Right forelimb (tissue), 1 donor: ENCODE measurements at places on chromosomes 4 and X.

DNA sequence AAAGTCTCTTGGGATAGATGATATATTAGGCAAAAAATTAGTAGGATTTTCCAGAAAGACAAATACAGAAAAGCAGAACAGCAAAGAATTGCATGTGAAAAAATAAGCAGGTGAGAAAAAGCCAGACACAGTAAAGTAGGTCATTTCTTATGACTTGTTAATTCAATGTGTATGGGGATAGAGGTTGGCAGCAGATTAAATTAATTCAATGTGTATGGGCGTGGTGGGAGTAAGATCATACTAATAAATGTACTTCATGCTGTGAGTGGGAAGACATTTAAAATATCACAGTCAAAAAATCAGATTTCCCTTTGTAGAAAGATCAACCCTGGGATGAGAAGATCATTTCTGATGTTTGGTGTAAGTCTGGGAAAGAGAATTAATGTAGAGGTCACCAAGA lies 1146.4 kb upstream of the INTU start:
- DNase-seq, result no peak

- DNase-seq, result no peak
Measured at GRCh38 chr4:173450281-173450680, 51.4 kb upstream of the SCRG1 start.

GRCh38 chr4:182492423-182492822 lies 249.2 kb downstream of the TENM3 start:
- no peak for DNase-seq

GRCh38 chrX:80751456-80751855 lies 58.2 kb downstream of the BRWD3 start:
- DNase-seq, result no peak

GRCh38 chr4:7694324-7694723 lies 245.3 kb downstream of the AFAP1 start:
- no peak for DNase-seq

DNA sequence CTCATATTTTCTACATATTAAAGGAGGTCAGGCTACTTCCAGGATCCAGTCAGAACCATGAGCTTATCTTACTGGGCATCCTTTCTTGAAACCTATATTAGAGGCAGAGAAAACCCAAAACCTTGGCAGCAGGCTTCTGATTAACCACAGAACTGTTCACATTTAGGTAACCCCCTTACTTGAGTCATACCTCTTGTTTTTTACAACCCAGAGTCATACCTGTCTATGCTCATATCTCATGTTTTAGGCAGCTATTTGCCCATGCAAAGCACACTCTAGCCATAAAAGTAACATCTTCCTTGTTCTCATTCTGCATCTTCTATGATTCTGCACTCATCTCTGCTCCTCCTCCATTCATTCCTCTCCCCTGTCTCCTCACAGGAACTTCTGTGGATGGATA lies 138.0 kb upstream of the SMIM31 start:
- no peak for DNase-seq

- no peak for DNase-seq
Measured at GRCh38 chrX:77597511-77597910, 150.3 kb downstream of the FGF16 start.

GRCh38 chrX:69221239-69222102 lies 56.2 kb upstream of the PJA1 start:
- DNase-seq, result no peak

DNA sequence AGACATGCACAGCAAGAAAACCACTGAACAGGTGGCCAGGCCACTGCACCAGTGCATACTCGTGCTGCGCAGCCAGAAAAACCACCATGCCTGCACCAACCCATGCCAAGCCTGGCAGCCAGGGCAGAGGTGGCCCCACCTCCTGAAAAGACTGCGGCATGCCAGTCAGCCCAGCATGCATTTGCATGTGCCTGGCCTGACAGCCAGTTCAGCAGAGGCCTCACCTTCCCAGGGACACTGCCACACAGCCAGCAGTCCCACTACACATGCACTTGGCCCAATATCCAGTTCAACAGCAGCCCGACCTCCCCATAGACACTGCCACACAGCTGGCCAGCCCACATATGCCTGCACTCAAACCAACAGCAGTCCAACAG lies 43.5 kb upstream of the DDX60 start:
- DNase-seq, result no peak

- no peak for DNase-seq
Measured at GRCh38 chr4:162782778-162783525, 383.7 kb downstream of the NAF1 start.

- DNase-seq, result no peak
Measured at GRCh38 chr4:37431417-37431743, 186.8 kb downstream of the NWD2 start.

DNA sequence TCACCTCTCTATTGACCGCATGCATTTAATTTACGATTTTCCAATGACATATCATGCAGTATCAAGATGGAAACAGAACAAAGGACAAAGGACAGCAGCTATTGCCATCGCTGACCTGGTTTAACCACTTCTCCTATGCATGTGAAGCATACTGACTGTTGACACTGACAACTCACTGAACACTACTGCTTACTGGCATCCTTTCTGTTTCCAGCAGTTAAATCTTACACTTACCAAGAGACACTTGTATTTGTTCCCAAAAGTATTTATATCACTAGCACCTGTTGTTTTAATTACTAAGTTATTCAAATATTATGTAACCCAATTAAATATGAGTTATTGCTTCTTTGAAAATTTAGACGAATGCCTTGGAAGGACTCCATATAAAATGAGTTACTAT lies 176.7 kb downstream of the PDGFC start:
- no peak for DNase-seq

- DNase-seq, result no peak
Measured at GRCh38 chr4:106041294-106042002, 146.2 kb downstream of the NPNT start.

DNA sequence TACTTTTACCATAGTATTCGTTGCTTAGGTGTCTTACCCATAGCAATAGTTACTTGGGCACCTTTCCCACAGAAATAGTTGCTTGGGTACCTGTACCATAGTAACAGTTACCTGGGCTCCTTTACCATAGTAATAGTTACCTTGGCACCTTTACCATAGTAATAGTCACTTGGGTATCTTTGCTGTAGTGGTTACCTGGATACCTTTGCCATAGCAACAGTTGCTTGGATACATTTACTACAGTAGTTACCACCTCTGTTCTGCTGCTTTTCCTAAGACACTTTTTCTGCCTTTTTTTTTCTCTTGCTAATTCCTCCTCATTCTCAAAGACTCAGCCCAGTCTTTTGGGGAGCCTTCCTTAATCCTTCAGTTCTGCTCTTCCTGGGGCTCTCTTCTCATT lies 272.8 kb upstream of the PUDP start:
- DNase-seq, result no peak

GRCh38 chrX:21770631-21771321 lies 12.9 kb upstream of the SMPX start:
- no peak for DNase-seq

- no peak for DNase-seq
Measured at GRCh38 chr4:129455482-129455881, 359.5 kb downstream of the C4orf33 start.

DNA sequence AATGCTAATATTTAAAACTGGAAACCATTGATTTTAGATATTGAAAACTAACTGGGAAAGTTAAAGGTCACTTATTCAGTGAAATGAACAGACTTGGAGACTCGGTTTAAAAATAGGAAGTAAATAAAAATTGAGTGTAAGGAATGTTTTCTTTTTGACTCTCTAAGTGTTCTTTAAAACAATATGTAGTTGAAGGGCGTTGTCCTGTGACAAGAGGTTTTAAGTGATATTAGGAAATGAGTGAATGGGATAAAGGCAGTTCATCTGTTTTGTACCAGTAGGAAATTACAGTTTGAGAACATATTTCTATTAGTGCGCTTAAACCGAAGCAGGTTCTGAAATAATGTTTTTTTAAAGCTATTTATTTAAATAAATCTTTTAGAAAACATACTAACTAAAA lies 77.2 kb downstream of the ARFIP1 start:
- no peak for DNase-seq

DNA sequence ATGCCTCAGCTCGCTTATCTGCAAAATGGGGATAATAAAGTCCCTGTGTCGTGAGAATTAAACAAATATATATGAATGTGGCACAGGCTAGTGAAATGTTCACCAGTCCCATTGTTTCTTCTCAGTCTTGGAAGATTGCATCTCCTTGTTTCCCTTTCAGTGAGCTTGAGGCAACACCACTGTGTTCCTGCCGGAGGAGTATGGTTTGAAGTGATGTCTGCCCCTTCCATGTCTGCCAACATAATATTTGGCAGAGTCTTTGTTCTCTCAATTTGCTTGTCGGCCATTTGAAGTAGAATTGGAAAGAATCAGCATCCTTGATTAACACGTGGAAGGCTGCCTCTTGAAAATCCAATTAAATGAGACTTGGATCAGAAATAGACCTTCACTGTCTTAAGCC lies 1088.5 kb upstream of the INTU start:
- no peak for DNase-seq

GRCh38 chr4:2041239-2042130 lies 17.6 kb upstream of the NAT8L start:
- peak; percentile 85 for DNase-seq

DNA sequence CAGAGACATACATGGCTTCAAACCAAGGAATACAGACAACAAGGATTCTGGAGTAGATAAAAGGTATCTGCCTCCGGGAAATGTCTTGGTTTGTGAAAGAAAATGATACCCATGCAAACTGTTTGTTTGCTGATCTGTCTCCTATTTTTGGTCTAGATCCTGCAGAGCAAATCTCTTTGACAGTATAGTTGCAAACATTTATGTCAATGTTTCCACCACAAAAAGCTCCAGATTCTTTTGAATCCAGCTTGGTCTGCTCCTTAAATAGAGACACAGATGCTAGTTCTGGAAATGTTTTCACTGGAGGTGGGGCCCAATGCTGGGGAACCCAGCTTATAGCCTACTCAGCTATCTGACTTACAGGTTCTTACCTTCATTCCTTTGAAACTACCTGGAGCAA lies 119.7 kb downstream of the ATG4A start:
- no peak for DNase-seq

DNA sequence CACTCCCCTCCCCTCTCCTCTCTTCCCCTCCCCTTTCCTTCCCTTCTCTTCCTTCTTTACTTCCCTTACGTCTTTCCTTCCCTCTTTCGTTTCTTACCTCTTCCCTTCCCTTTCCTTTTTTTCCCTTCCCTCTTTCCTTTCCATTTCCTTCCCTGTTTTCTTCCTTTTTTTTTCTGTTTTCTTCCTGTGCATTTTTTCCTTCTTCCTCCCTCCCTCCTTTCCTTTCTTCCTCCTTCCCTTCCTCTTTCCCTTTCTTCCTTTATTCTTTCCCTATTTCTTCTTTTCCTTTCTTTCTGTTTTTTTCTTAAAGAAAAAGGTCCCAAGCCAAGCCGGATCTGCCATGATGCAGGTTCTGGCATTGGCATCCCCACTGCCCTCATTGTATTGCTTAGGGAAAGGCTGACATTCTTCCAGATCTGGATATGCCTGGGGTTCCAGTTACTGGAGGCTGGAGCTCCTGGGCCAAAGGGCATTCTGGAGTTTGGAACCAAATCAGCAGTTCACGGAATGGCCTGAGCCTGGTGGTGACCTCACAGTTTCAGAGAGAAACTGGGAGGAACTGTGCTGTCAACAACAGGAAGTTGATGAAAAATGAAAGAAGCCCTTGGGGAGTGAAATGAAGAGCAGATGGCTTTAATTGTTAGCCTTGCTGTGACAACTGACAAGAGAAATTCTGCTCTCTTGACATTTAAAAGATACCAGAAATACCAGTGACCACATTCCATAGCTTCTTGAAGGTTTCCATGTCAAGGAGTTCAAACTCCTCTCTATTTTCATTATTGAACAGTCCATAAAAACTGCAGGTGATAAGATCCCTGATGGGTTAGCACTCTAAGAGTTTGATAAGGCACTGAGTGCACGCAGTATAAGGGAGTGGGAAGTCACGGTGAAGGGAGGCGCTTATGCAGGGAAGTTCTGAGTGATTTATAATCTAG lies 622.1 kb downstream of the SPRY1 start:
- DNase-seq, result no peak

GRCh38 chrX:35076061-35076460 lies 133.5 kb downstream of the FAM47B start:
- no peak for DNase-seq

DNA sequence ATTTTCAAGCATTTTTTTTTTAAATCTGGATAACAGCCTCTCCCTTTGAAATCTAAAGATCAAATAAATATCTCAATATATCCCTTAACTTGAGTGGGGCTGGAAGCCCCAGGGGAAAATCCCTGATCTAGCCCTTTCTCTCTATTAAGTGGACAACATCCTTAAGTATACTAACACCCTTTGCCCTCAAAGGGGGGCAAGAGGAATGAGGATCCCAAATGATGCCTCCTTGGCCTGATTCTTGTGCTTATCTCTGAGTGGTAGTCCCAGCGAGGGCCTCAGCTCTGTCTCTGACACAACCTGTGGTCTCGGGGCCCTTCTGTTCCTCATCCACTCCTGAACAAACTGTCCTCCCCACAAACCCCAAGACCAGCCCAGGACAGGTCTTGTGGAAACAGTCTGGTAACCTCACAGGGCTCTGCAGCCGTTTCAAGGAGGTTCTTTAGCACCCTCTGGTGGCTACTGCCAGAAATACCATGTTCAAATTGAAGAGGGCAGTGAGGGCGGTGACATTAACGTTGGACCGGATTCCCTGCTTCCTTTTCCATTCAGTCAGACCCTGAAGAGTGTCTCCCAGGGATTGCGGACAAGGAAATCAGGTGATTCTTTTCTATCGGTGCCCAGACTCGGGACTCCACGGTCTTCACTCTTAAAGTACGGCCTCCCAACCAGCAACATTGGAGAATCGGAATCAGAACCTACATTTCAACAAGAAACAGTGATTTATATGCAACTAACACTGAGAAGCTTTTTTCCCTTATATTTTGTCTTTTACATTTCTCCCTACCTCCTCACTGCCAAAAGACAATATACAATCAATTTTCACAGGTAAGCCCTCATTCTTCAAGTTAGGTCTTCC lies 13.0 kb downstream of the CXCL13 start:
- DNase-seq, result peak; percentile 80

- DNase-seq, result no peak
Measured at GRCh38 chrX:77668391-77669237, 117.4 kb downstream of the ATRX start.

DNA sequence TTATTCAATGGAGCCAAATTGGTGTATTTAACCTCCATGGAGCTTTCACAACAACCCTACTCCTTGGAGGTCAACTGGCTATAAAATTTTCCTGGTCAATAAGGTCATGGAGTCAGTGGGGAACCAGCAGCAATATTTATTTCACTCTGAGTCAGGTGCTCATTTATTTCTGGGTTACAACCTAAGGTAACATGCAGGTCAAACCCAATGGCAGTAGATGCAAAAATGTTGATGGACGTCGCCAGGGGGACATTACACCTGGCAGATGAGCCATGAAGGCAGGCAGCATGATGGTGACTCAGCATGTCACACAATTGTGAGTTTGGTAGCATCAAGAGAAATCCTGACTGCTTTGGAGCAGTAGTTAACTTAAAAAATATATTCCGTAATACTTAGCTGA lies 514.1 kb downstream of the IL15 start:
- DNase-seq, result no peak

DNA sequence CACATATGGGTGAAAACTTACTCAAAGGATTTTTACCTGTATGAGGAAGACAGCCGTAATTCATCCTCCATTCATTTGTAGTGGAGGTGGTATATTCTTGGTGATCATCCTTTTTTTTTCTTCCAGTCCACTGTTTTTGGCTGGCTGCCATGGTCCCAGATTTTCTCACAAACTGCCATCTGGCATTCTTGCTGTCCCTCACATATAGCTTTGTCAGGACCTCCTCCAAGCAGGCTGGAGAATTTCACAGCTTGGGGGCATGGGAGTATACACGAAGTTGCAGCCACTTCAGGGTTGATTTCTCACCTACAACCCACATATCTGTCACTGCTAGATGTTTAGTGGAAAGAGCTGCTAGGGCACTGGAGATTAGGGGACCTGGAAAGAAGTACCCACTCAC lies 401.0 kb downstream of the IL1RAPL1 start:
- DNase-seq, result no peak
